Activated CD4-positive, alpha-beta T cell treated with anti-CD3 and anti-CD28 coated beads, Interleukin-2, amount 10 ng/mL, durations not matched to agents 24 days and 14 days (primary cell): ENCODE measurements at places on chromosomes 16 and 17. TPM values are rescaled to one million over a fixed set of nuclear protein-coding genes. Genes with fewer than 3 reads are reported as not detected.
A peak's percentile ranks its signal among the peaks of the same experiment; 100 is the strongest.

GRCh38 chr17:68603656-68604055 is 2.5 kb upstream of the FAM20A start:
- DNase-seq: no peak

- DNase-seq: no peak
Observed at GRCh38 chr16:84239141-84239769, 557 bp downstream of the KCNG4 start.

The CALB2 gene
- not detected in 2 replicates for total RNA-seq

The ACSM3 gene
- 2.7 and 3.5 TPM in 2 replicates for total RNA-seq

- DNase-seq: no peak
Observed at GRCh38 chr17:26731005-26731921, 562.7 kb upstream of the WSB1 start.

The KRTAP4-4 gene
- total RNA-seq: not detected in 2 replicates

DNA sequence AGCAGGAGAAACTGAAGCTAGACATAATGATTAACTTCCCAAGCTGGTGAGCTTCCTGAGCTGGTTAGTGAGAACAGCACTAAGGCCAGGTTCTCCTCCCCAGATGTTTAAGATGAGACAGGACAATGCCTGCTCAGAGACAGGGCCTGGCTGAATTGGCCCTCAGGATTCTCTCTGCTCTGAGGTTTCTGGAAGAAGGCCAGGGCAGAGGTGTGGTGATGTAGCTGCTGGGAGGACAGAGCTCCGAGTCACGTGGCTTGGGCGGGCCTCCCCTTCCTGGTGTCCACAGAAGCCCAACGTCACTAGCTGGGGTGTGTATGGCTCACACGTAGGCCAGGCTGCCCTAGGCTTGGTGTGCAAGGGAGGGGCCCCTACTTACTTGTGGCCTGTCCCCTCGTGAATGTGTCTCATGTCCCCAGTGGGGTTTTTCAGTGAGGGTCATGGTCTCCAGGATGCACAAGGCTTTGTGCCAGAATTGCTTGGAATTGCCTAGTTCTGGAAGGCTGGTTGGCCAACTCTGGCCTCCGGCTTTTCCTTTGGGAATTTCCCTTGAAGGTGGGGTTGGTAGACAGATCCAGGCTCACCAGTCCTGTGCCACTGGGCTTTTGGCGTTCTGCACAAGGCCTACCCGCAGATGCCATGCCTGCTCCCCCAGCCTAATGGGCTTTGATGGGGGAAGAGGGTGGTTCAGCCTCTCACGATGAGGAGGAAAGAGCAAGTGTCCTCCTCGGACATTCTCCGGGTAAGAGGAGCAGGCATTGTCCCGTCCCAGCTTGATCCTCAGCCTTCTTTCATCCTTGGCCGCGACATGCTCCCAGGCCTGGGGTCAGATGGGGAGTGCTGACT is 3.4 kb downstream of the NOD2 start:
- peak; percentile 72 for DNase-seq

DNA sequence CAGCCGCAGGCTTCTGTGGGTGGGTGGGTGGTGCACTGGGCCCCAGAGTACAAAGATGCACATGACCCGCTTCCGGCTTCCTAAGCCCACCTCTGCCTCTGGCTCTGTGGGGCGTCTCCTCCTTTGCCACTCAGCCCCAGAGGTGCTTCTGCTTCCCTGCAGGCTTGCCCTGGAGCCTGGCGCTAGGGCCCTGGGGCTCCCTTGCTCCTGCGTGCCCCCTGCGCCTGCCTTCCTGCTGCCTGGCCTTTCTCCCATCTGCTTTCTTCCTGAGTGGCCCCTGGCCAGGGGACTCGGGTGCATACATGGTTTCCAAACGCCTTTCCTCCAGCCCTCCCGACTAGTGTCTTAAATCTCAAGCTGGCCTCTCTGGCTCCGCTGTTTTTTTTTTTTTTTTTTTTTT is 3.4 kb downstream of the WWOX start:
- no peak for DNase-seq

DNA sequence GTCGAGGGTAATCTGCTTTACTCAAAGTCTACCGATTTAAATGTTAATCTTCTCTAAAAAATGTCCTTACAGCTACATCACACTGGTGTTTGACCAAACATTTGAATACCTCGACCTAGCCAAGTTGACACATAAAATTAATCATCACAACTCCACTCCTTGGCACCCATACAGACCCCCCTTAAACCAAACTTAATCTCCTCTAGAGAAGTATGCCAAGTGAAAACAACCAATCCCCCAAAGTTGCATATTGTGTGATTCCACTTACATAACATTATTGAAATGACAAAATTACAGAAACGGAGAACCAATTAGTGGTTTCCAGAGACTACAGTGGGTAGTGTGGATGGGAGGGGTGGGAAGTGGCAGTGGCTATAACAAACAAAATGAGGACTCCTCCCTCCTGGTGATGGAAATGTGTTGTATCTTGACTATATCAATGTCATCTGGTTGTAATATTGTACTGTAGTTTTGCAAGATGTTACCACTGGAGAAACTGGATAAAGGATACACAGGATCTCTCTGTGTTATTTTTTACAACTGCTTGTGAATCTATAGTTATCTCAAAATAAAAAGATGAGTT is 39.4 kb downstream of the CAPNS2 start:
- DNase-seq: no peak

DNA sequence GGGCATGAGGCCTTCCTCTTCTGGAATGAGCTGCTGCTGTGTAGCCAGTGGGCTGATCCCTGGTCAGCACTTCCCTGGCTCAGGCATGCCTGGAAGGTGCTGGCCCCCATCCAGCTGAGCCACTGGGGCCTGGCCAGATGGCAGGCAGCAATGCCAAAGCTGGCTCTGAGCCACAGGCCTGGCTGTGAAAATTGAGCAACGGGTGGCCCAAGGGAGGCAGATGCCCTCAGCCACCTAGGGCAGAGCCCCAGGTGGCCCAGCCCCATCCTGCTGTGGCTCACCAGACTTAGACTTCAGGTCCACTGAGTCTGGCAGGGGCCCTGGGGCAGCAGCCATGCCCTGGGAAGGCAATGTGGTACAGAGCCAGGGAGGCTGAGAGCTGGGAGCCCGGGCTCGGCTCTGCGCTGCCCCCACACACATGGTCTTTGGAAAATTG is 8.5 kb upstream of the CRHR1 start:
- DNase-seq: no peak

The KLHL10 gene
- not detected in 2 replicates for total RNA-seq

- peak; percentile 48 for DNase-seq
Observed at GRCh38 chr17:20315821-20316220, 151.5 kb downstream of the LGALS9B start.

DNA sequence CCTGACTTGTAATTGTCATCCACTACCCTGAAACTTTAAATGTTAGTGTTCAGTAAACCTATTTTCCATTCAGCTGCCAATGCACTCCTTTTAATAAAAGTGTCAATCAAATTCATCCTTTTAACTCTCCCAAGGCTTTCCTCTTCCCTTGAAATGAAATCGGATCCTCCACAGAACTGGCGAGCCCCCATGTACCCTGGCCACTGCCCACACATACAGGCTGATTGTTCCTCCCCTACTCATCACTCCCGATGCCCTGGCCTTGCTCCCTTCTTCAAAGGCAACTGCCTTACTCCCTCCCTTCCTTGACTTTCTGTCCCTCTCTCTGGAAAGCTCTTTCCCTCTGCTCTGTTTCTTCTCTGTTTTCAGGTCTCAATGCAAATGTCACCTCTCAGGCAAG is 7.6 kb downstream of the KRT33A start:
- DNase-seq: no peak

GRCh38 chr16:68750193-68750695 is 13.2 kb downstream of the CDH1 start:
- DNase-seq: no peak

- peak; percentile 90 for DNase-seq
Observed at GRCh38 chr16:67672739-67673662, 6.4 kb downstream of the C16orf86 start.

DNA sequence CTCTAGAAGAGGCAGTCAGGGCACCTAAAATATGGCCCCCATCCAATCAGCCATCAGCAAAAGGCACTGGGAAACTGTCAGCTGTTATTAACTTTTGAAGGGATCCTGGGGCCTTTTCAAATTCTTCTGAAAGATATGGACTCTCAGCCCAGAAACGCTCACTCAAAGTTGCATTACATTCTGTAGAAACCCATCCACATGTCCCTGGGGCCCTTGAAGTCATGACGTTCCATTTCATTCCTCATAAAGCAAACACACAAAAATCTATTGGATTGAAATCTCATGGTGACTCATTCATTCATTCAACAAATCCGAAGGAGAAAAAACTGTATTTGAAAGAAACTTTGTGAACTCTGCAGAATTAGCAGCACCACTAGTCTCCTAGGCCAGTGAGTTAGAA is 215.3 kb downstream of the C16orf95 start:
- no peak for DNase-seq

The DNAH2 gene
- total RNA-seq: not detected in 2 replicates

The HP gene
- not detected in 2 replicates for total RNA-seq

- no peak for DNase-seq
Observed at GRCh38 chr17:57545731-57546342, 199.3 kb downstream of the CCDC182 start.

DNA sequence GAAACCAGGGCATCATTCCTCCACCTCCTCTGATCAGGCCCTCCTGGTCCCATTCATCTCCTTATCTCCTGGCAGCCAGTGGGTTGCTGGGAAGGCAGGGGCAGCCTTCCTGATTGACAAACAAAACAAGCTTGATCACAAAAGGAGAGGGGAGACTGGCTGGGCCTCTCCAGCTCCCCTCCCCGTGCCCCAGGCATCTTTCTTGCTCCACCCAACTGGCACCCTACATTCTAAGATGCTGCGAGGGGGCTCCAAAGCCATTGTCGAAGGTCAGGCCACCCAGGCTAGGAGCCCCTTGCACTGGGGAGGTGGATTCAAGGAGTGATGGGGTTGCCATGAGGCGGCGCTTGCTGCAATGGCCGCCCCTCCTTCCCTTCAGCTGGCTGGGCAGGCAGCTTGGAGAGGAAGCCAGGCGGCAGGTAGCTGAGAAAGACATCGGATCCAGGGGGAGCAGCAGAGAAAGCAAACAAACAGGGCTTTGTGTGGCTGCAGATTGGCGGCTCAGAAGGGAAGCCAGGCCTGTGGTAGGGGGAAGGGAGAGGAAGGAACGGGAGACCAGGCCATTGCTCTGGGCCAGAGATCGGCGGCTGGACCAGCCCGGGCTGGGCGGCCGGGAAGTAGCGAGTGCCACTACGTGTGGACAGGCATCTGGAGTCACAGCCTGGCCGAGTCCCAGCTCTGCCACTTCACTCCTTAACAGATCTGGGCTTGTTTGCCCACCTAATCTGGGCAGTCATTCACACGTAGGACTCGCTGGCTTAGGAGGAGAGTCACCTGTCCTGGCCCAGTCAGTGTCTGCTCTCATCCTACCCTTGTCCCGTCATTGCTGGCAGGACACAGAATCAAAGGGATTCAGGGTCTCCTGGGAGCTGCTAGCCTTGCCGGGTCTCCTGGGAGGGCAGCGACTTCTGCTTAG is 12.3 kb downstream of the RAI1 start:
- DNase-seq: no peak

The DPEP3 gene
- not detected in 2 replicates for total RNA-seq

GRCh38 chr17:4485676-4486646 is 12.7 kb upstream of the SPNS2 start:
- DNase-seq: peak; percentile 85

The NAA38 gene
- total RNA-seq: 45.2 and 47.5 TPM in 2 replicates

- DNase-seq: no peak
Observed at GRCh38 chr17:16913463-16913862, 58.5 kb downstream of the TNFRSF13B start.

DNA sequence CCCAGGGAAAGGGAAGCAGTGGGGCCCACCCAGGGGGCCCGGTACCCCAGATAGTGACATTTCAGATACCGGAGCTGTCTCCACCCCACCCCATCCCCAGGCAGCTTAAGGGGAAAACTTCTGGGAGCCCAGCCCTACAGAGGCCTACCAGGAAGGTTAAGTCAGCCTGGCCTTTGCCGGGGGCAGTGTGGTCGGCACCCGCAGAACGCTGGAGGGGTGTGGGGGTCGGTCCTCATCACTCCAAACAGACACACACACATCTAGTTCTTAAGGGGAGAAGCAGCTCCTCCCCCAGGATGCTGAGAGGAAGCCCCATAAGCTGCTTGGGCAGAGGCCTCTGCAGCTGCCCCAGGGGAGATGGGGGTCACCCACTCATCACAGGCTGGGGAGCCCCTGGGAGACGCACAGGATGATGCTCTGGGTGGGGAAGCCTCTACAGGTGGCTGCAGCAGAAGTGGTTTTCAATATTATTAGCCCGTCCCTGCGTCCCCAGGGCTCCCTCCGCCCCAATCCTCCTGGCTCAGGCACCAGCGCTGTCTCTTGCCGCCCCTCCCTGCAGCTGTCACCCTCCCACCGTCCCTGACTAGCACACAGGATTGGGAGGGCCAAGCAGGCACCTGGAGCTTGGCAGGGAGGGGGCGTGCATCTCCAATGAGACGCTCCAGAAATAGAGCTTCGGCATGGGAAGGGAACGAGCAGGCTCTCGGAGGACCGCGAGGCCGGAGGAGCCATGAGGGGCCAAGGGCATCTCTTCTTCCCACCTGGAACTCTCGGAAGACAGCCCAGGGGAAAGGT is 1.4 kb upstream of the ABR start:
- DNase-seq: no peak

DNA sequence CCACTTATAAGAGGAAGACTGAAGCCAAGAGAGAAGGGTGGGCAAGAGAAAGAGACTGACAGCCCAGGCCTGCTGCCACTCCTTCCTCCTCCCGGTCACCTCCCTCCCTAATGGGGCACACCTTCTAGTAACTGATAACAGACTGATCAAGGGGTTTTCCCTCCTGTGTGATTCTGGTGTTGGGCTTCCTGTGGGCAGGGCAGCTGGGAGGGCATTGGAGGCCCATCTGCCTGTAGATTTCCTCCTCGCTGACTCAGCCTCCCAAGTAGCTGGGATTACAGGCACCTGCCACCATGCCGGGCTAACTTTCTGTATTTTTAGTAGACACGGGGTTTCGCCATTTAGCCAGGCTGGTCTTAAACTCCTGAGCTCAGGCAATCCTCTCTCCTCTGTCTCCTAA is 16.2 kb downstream of the CA4 start:
- DNase-seq: peak; percentile 66

GRCh38 chr16:79970551-79971236 is 370.2 kb upstream of the MAF start:
- DNase-seq: no peak

GRCh38 chr16:21301168-21301894 is 23.2 kb upstream of the CRYM start:
- peak; percentile 84 for DNase-seq

The LDAF1 gene
- total RNA-seq: 7.2 and 7.3 TPM in 2 replicates
